SK-N-MC (cell line): ENCODE measurements at places on chromosomes 3 and 15.
A peak's percentile ranks its signal among the peaks of the same experiment; 100 is the strongest.

- no peak for DNase-seq
Measured at GRCh38 chr3:15064299-15064834, 748 bp downstream of the MRPS25 start.

DNA sequence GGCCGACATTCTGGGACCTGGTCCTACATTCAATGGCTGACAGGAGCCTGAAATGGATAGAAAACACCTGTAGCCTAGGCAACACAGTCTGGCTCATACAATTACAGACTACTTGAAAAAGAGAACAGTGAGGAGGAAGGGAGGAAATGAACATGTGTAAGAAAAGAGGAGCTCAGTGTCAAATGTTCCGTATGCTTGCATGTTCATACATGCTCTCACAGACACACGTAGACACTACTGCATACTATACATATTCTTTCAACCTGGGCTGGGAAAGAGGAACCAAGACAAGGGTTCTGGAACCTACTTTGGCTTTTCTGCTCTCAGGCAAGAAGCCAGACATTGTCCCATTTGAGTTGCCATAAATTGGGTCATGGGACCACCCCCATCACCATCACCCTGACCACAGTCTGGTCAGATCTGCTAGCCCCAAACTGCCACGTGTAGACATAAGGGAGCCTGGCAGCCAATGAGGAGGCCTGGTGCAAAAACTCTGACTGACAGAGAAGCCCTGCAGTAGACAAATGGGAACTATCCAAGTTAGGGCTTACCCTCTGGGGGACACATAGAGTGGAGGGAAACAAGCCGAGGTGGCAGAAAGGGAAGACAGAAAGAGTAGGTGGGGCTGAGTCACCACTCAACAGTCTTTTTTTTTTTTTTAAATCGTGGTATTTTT, 310.0 kb downstream of the SHQ1 start:
- DNase-seq = no peak

- DNase-seq = no peak
Measured at GRCh38 chr15:100457201-100457600, 71.5 kb downstream of the CERS3 start.

DNA sequence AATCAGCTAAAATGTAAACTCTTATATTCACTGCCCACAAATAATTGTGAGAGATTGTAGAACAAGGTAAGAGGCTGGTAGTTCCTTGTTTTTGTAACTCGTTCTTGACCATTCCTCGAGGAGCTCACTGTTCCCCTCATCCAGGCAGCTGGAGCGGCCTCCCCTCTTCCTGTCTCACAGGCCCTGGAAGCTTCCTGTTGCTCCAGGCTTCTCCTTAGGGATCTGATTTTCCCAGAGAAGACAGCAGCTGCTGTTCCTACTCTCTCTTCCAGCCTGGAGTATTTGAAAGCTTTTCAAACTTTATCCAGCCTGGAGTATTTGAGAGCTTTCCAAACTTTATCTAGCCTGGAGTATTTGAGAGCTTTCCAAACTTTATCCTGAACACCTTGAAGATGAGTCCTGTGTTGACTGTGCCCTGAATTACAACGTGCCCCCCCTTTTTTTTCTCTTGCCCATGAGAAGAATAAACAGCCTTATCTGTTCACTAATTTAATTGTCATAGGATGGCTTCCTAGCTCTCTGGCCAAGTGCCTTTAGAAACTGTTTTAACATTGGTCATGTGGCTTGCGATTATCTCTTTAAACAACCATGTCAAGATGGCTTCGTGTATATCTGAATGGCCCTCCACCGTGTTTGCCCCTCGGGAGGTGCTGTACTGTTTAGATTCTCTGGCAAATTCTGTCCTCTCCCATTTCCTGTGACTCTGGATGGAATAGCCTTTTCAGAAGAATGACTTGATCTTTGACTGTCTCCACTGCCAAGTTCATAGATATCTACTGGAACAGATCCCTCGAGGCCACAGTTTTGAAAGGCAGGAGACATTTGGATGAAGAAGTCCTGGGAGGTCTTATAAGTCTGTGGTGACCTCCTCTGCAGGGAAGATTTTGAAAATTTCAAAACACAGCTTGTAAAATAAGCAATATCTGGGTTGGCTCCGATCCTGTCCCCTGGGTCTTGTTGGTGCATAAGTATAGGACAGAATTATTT, 4.8 kb downstream of the ADAMTSL3 start:
- DNase-seq = no peak

DNA sequence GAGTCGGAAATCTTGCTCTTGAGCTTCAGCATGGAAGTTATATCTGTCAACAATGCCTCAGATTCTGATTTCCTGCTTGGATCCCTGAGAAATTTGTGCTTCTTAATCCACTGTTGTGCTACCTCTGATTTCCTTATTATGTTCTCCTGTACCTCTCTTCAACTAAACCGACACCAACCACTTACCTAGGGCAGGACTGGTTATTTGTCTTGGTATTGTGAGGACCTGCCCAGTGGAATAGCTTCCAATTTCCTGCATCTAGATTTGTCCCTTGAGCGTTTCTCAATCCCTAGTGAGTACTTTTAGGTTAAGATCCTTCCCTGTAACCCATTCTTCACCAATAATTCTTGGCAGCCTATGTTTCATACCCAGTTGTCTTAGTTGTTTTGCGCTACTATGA, 720.5 kb upstream of the ZNF385D start:
- DNase-seq = no peak

GRCh38 chr15:34789326-34789725, 6.0 kb downstream of the ACTC1 start:
- DNase-seq = no peak

- DNase-seq = no peak
Measured at GRCh38 chr3:61822588-61822987, 261.2 kb downstream of the PTPRG start.

GRCh38 chr3:42149975-42150374, 58.8 kb downstream of the TRAK1 start:
- no peak for DNase-seq

GRCh38 chr3:141049681-141050080, 1.5 kb upstream of the SPSB4 start:
- DNase-seq = no peak

- no peak for DNase-seq
Measured at GRCh38 chr15:95296643-95297042, 1033.9 kb upstream of the NR2F2 start.

DNA sequence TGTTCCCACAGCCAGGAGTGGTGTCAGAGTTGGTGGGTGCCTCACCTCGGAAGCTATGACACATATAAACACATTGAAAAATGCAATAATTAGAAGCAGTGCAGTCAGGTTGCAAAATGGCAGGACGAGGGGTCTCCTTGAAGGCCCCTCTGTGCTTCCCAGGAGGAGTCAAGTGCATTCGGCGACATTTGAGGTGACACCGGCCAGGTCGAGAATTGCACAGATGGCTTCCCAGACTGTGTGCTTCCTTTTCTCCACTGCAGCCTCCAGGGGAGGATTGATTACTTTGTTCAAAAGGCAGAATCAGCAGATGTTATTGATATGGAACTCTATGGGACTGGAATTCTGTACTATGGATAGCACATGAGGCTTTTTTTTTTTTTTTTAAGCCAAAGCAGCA, 163.2 kb downstream of the MINAR1 start:
- no peak for DNase-seq

DNA sequence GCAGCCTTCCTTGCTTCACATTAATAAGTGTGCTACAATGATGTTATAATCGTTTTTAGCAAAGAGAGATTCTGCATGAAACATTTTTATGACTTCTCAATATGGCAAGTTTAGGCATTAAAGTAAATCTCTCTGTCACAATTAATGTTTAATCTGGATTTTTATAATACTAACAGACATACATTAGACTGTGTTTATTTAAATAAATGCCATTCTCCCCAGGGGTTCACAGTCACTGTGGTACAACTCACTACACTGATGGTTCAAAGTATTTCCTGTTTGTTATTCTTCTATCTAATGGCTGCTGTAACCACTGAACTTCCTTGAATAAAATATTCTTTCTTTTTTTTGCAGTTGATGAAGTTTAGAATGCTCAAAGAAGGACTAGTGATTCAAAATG, 59.0 kb downstream of the SLC12A1 start:
- DNase-seq = peak; percentile 98

- no peak for DNase-seq
Measured at GRCh38 chr3:15716178-15716577, 81.6 kb downstream of the ANKRD28 start.

GRCh38 chr3:115698851-115699591, 75.7 kb downstream of the GAP43 start:
- no peak for DNase-seq

DNA sequence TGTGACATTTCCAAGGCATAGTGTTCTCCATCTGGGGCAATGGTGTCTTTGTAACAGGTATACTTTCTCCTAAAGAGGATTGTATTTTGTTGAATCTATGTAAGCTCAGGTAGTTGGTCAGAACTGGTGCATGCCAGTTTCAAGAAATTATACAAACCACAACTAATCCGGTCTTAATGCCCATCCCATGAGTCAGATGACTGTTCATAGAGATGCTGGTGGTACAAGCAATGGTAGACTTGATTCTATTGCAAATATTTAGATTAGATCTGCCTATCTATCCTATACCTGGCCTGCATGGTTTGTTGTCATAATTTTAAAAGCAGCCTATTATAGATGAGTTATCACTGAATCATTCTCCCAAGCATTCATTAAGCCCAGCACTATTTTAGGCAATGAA, 43.5 kb downstream of the ATP13A5 start:
- no peak for DNase-seq

DNA sequence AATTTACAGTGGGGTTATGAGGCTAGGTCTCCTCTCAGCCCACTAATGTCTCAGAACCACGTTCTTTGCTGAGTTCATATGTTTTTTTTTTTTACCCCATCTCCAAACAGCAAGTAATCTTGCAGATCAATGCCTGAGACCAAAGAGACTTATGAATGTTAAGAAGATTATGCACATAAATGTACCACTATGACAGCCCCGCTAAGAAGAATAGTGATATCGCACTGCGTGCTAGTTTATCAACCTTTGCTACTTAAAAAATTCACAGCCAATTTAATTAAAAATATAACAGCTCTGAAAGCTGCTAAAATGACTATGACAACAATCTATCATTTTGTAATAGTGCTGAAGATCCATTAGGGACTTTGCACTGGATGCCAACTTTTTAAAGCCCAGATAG, 739.0 kb upstream of the CFAP20DC start:
- DNase-seq = no peak

DNA sequence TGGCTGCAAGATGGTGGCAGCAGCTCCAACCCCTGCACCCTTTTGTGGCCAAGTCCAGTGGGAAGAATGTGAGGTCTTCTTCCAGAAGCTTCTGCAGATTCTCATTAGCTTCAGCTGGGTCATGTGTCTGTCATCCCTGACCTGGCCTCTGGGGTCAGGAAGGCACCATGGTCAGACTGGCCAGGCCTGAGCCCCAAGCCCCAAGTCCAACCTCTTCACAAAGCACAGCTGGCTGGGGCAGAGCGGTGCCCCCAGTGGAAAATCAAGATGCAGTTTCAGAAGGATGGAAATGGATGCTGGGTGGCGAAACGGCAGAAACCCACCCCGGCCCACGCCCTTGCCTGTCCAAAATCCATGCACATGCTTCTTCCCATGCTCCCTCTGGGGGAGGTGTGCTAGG, 15.9 kb upstream of the GATA2 start:
- DNase-seq = no peak

DNA sequence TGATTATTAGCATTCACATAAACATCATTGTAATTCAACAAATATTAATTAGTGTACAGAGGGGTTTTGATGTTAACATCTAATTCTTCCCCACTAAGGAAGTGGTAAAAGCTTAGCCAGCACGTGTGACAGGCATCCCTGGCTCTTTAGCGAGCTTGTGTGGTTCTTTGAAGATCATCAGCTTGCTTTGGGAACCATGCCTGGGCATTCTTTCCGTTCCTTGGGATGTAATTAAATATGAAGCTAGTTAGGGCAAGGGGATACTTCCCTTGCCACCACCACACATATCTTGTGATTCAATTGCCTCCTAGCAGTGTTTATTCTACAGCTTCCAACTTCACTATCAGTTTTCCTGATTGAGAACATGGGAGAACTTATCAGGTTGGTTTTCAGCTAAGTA, 246.5 kb downstream of the MYRIP start:
- no peak for DNase-seq

- no peak for DNase-seq
Measured at GRCh38 chr15:69979783-69980182, 117.9 kb downstream of the TLE3 start.

GRCh38 chr3:180117381-180118163, 80.8 kb upstream of the PEX5L start:
- DNase-seq = no peak

DNA sequence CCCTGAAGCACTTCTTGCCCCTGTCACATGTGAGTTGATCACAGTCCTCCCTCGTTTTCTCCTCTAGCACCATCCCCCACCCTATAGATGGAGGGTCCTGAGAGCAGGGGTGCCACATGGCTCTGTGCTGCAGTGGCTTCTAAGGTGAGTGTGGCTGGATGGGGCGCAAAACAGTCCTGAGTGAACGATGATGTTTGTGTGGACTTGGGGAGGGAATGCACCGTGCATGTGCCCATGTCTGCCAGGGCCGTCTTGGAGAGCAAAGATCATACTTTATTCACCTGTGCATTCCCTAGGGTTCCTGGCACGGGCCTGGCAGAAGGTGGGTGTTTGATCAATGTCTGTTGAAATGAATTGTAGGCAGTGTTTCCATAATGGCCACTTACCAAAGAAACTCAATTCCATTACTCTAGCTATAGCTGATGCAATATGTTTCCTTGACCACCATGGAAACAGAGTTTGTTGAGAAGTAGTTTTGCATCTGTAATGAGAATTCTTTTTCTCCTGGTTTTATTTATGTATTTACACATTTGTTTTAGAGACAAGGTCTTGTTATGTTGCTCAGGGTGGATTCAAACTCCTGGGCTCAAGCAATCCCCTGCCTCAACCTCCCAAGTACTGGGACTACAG, 58.0 kb downstream of the ABTB1 start:
- DNase-seq = no peak

DNA sequence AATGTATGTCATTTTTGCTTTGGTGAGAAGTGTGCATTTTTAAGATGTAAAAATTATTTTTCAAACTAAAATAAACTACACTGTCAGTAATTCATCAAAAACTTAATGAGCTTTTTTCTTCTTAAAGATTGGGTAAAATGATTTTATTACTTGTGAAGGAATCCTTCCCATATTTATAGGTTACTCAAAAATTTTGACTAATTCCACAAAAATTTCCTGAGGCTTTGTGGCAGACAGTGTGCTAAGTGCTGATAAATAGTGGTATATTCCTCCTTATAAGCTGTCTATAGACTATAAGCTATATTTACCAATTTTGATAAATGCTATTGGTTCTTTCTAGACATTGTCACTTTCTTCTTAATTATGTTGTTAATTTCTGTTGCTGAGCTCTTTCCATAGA, 284.5 kb upstream of the SEMA6D start:
- no peak for DNase-seq

- DNase-seq = no peak
Measured at GRCh38 chr3:72492240-72492639, 356.0 kb downstream of the SHQ1 start.
